ENCODE measurements at places on chromosomes 1 and 21. TPM values are rescaled to one million over a fixed set of nuclear protein-coding genes. Genes with fewer than 3 reads are reported as not detected.

The PSEN2 gene
- 15.8 TPM for polyA plus RNA-seq

The CFAP74 gene
- 0.71 TPM for polyA plus RNA-seq

The NBPF11 gene
- polyA plus RNA-seq, result 29.9 TPM

The FGR gene
- polyA plus RNA-seq, result 1.7 TPM

The ANKRD35 gene
- polyA plus RNA-seq, result 2.2 TPM

The PRELP gene
- polyA plus RNA-seq, result 3.2 TPM

The SEMA4A gene
- 19.9 TPM for polyA plus RNA-seq

The PRDM2 gene
- polyA plus RNA-seq, result 35.4 TPM

The TRIM46 gene
- polyA plus RNA-seq, result 2.4 TPM

The PCP4 gene
- polyA plus RNA-seq, result 17.1 TPM

The CA6 gene
- not detected for polyA plus RNA-seq

The HSD11B1 gene
- polyA plus RNA-seq, result 0.29 TPM

The KAZN gene
- 31.1 TPM for polyA plus RNA-seq

The ACTN2 gene
- 0.47 TPM for polyA plus RNA-seq

The TACSTD2 gene
- 50.7 TPM for polyA plus RNA-seq

The RNF186 gene
- 0.28 TPM for polyA plus RNA-seq

The NBPF10 gene
- polyA plus RNA-seq, result 2.8 TPM

The RHD gene
- 0.56 TPM for polyA plus RNA-seq

The PRAMEF2 gene
- polyA plus RNA-seq, result not detected

The IL12RB2 gene
- polyA plus RNA-seq, result 0.62 TPM

The WNT3A gene
- 0.17 TPM for polyA plus RNA-seq

The IFI44L gene
- polyA plus RNA-seq, result 8.3 TPM

The KRTAP21-2 gene
- not detected for polyA plus RNA-seq

The OR2T33 gene
- not detected for polyA plus RNA-seq

The HAO2 gene
- polyA plus RNA-seq, result 87.5 TPM

The LYST gene
- 11.8 TPM for polyA plus RNA-seq

The TMEM63A gene
- polyA plus RNA-seq, result 35.7 TPM

The PBX1 gene
- polyA plus RNA-seq, result 146 TPM

Measured in right renal cortex interstitium (tissue), 3 donors.